ENCODE measurements at places on chromosomes 2 and 18.

GRCh38 chr2:15638720-15639119 lies 47.1 kb downstream of the DDX1 start:
- no peak for DNase-seq

- peak; percentile 65 for DNase-seq
Measured at GRCh38 chr2:127096718-127097470, 10.1 kb downstream of the BIN1 start.

DNA sequence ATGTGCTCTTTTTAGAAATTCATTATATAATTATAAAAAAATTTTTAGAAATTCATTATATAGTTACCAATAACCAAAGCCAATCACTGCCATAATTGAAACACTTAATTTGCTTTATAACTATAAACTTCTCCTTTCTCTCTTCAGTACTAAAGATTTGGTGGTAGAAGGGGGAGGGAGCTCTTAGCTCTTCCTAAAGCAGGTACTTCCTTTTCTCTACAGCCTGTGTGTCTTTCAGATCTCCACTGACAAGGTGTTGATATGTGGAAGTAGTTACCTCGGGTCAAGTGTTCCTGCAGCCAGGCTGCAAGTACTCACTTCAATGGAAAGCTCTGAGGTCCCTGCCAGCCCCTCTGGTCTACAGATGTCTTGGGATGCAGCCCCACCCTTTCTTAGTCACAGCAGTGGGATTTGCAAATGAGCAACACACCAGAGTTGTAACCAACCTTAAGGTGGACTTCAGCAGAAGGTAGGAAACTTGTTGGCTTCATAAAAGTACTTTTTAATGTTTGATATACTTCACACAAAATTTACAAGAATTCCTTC lies 690.0 kb downstream of the ARHGAP15 start:
- peak; percentile 23 for DNase-seq

DNA sequence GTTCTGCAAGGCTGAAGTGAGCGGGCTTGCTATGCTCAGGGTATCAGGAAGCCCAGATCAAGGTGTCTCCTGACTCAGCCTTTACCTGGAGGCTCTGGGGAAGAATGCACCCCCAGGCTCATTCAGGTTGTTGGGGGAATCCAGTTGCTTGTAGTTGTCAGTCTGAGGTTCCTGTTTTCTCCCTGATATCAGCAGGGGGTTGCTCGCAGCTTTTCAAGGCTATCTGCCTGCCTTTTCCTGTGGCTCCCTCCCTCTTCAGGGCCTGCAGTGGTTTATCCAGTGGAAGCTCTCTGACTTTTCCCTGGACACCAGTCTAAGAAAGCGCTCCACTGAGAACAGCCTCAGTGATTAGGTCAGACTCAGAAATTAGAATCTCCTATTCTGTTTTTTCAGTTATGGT lies 116.6 kb downstream of the PTPRM start:
- no peak for DNase-seq

GRCh38 chr2:18067588-18068384 lies 189.3 kb downstream of the KCNS3 start:
- no peak for DNase-seq

DNA sequence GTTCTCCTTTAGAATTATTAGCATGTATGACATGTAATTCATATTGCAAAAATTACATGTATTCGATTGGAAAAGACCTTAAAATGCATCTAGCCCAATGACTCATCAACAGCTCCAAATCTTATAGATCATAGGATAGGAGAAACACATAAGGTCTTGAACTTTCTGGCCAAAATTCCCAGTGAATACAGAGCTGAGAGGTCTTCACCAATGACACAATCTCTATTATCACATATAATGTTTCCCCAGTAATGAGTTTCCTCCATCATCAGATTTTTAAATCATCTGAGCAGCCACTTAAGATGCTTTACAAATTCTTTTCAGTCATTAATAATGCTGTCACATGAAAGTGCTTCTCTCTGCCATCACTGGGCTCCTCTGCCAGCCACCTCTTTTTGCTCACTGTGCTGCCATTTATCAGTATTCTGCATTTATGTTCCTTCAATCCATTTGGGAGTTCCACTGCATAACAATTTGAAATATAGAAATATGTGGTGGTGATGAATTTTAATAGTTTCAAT lies 804.9 kb downstream of the SUCLG1 start:
- DNase-seq: no peak

DNA sequence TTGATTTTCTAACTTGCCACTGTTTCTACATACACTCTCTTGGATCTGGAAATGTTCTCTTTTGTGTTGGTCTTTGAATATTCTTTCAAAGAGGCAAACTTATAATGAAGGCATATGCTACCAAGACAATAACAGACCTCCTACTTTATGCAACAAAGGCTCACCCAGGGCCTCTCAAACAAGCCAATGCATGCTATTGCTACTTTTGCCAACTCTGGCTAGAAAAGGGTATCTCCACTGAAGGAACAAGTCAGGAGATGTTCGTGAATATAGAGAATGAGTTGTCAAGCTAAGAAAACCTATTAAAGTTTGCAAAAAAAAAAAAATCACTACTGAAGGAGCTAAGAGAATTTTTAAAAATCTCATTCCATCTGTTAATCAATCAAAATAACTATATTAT lies 15.9 kb upstream of the DSG2 start:
- no peak for DNase-seq

GRCh38 chr18:44878335-44878734 lies 197.6 kb downstream of the SETBP1 start:
- no peak for DNase-seq

DNA sequence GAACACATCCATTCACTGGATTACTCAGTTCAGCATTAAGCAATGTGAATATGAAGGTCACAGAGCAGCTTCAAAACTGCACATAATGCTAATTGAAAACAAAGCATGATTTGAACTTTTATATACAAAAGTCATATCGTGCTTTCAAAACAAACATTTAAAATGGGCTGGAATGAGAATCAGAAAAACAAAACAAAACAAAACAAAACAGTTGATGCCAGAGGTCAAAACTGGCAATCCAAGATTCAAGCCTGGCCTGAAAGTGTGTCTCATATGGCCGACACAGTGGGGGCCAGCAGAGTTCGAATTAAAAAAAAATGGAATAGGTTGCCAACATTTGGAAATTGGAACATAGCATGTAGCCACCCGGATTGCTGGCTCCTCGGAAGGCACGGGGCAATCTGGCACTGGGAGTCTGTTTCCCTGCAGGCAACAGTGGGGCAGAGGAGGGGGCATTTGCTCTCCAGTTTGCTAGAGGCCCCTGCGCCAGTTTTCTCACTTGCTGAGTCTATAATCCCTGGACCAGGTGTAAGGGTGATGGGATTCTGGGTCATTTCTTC lies 294.4 kb downstream of the ZNF521 start:
- DNase-seq: peak; percentile 45

DNA sequence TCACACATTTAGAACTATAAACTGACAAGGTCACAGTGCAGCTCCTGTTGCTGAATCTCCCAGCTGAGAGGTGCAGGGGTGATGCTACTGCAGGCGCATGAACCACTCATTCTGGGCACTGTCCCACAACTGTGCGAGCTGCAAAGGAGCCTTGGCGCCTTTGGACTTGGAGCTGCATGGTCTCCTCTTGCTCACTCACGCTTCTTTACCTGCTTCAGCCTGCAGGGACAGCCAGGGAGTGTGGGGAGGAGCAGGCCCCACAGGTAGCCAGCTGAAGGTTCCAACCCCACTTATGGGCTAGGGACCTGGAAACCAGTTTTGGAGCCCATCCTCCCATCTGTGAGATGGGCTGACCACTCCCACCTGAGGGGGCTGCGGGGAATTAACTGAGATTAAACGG lies 75.0 kb downstream of the UXS1 start:
- no peak for DNase-seq

- DNase-seq: peak; percentile 43
Measured at GRCh38 chr2:228927028-228928010, 343.8 kb downstream of the PID1 start.

- no peak for DNase-seq
Measured at GRCh38 chr2:168180914-168181313, 66.5 kb downstream of the STK39 start.

DNA sequence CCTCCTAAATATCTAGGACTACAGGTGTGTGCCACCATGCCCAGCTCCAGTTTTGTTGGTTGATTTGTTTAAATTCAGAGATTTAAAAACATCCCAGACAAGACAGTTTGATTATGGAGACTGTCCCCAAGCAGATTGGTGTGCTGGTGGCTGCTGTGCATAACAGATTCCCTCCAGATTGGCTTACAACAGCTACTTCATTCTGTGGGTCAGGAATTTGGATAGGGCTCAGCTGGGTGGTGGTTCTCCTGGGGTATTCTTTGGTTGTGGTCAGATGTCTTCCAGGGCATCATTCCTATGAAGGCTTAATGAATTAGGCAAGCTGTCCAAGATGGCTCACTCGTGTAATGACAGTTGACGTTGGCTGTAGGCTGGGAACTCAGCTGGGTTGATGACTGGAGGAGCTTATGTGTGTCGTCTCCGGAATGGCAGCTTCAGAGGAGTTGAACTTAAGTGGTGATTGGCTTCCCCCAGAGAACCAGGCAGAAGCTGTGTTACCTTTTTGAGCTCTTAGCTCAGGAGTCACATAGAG lies 10.6 kb upstream of the SNORC start:
- DNase-seq: no peak

DNA sequence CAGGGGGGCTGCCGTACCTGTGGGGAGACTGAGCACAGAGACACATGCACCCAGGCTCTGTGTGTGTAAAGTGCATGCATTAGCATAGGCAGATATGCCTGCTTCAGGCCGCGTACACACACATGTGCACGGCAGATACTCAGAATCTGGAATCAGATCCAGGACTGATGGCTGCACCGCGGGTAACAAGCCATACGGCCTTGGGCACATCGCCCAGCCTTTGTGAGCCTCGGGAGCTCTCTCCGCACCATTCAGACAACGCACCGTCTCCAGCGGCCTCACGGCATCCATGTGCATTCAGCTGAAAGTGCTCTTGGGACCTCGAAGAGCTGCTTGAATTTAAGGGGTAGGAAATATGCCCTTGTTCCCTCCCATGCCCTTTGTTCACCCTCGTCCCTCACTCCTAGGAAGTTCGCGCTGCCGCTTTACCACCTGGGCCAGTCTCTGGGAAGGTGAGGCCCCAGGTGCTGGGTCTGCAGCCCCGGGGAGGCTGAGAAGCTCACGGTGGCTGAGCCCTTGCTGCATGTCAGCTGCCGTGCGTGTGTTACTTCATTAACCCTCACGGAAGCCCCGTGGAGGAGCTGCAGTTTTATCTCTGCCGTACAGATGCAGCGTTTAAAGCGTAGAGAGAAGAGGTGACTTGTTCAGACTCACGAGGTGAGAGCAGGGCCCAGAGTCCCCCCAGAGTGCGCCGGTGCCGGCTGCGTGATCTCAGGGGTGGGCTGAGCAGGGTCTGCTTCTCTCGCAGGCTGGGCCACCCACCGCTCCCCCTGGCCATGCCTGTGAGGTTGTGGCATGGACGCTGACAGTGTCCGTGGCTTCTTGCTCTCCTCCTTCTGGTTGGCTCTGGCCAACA lies 377.7 kb upstream of the MYT1L start:
- no peak for DNase-seq

GRCh38 chr18:54109131-54109683 lies 115.3 kb downstream of the MBD2 start:
- DNase-seq: no peak

- DNase-seq: no peak
Measured at GRCh38 chr18:68083776-68084175, 567.3 kb upstream of the DSEL start.

- DNase-seq: no peak
Measured at GRCh38 chr18:50709193-50709592, 110.6 kb downstream of the MRO start.

DNA sequence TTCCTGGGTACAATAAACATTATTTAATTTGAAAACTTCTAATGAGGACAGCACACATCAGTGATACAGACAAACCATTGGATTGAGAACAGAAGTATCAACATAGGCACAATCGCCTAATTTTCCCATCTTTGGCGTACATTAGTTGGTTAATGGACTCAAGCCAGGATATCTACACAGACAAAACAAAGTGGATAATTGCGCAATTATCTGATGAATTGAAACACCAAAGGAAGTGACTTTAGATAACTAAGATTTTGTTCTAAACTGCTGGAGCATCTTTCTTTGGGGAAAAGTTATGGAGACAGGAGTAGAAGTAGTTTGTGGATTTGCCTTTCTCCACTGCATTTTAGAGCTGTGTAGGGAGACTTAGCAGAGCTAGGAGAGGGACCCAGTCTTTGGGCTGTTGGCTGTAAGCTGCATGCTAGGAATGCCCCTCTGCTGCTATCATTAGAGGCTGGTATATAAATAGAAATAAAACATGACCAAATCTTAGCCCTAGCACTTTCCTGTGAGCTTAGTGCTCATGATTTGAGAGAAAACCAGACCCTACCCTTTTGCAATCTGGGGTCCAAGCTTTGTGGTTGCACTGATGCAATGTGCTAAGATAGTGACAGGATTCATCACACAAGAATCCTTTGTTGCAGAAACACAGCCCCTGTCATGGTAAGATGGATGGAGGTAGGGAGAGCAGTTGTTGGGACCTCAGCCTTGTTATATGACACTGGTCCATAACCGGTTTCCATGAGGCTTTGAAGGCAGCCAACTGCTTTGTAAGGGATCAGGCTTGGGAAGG lies 264.5 kb upstream of the PIK3C3 start:
- DNase-seq: no peak

- DNase-seq: no peak
Measured at GRCh38 chr2:167842047-167842446, 405.3 kb downstream of the STK39 start.

DNA sequence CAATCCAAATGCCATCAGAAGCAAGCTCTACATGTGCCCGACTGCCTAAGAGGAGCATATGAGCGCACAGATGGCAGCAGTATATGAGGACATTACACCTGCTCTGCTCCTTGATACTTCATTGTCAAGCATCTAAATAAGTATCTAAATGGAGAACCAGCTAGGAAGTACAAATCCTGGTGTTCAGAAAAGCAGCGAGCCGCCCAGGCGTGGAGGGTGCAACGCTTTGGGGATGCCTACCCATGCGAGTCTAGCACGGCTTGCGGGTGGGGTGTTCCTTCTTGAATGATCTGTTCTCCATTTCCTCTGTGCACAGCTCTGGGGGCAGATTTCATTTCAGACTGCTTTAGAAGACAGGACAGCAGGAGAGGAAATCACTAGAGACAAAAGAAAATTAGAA lies 63.0 kb upstream of the BCL2L11 start:
- no peak for DNase-seq

DNA sequence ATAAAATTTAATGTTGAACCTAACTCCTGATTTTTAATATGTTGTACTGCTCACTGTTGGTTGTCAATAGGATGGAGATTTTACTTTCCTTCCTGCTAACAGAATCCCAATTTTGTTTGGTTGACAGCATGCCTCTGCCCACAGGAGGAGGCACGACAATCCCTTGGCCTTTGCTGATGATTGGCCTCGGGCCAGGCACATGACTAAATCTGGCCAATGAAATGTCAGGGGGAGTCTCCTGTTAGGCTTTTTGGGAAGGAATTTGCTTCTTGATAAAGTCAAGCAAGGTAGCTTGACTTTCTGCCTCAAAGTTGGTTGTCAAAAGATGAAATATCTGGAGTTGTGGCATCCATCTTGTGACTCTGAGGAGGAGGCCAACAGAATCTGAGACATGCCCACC lies 6.8 kb upstream of the TGFA start:
- DNase-seq: peak; percentile 10

DNA sequence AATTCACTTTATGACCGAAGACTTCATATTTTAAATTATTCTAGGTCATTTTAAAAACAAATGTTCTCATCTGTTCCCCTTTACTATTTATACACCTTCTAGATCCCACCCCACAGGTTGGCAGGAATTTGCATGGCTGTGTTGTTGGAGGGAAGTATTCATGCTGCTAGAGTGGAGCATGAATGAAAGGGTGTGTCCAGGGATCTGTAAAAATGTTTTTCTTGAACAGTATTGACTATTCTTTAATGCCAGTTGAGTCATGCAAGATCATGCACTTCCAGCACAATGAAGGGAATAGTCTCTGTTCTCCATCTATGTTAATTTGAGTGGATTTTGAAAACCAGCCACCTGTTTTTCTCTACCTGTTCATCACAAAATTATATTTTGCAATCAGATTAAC lies 52.0 kb upstream of the COL3A1 start:
- DNase-seq: no peak

All from MG63 (cell line).